ENCODE measurements at places on chromosomes 3 and 15. TPM values are rescaled to one million over a fixed set of nuclear protein-coding genes. Genes with fewer than 3 reads are reported as not detected.

GFM1 gene
- 68.7 TPM for polyA plus RNA-seq

ADGRG7 gene
- polyA plus RNA-seq: 0.12 TPM

SMAD6 gene
- 6.9 TPM for polyA plus RNA-seq

XYLB gene
- 12.8 TPM for polyA plus RNA-seq
